ENCODE measurements at places on chromosomes 16 and 17.

- DNase-seq, result no peak
Observed at GRCh38 chr17:43671031-43671692, 9.4 kb upstream of the MEOX1 start.

DNA sequence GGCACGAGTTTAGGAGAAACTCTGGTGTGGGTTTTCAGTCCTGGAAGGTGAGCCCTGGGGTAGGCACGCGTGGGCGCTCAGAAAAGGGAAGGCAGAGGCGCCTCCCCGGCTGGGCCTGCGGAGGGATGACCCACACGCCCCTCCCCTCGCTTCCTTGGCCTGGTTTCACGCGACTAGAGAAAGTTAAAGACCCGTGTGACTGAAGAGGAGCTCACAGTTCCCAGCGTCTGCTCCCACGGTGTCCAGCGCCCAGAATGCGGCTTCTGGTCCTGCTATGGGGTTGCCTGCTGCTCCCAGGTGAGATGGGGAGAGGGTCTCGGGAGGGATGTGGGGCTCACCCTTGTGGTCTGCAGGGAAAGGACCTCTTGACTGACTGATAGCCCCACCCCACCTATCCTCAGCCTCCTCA lies at the start of gene CD300LG:
Gene CD300LG (plus strand): TSS at position 214 of the 409 bp plus-strand sequence. CDS start 41 bp downstream, at position 255.
- no peak for DNase-seq

DNA sequence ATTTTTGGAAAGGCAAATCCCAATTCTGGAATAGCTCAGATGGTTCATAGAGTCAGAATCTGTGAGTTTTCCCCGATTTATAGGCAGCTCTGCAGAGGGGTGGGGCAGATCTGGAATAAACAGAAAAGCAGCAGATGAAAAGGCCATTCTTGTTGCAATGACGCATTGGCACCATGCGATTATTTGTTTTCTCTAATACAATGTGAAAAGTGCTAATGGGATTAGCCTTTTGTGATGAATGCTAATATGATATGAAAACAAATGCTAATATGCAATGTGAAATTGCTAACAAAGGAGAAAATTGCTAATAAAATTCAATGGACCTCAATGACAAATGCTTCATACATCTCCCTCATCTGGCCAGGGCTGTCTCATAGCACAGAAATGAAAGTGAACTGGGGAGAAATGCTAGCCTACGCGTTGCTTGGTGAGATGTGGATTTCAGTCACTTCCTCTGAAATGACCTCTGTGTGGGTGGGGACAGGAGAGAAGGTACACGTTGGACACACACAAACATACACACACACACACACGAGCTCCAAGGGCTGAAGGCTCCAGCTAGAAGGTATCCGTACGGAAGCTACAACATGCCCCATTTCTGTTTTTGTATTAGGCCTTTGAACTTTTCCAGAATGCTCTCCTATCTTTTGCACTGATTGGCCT lies 394.5 kb downstream of the XYLT1 start:
- DNase-seq, result no peak

GRCh38 chr16:86122681-86123342 lies 223.8 kb downstream of the IRF8 start:
- DNase-seq, result no peak

DNA sequence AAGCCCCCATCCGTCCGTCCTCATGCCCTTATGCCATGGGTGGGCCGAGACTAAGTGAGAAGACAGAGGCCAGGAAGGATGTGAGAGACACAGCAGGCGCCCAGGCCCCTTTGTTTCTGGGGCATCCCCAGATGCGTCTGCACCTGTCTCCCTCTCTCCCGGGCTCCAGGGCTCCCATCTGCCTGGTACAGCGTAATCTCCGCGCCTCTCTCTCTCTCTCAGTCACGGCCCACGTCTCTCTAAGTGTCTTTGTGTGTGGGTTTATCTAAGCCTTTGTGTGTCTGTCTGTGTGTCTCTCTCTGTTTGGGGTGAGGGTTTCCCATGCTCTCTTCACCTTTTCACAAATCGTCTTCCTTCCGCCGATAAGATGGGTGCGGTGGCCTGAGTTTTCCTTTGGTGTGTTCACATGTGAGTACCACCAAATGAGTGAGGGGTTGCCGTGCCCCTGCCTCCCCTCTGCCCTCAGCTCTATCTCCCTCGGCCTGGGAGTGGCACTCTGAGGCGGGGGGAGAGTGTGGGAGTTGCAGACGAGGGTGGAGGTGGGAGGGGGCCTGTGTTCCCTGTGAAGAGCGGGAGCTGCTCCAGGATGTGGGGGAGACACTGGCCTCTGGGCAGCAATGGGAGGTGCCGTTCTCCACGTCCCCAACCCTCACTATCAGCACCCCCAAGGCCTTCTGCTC lies 25.8 kb upstream of the ABCC3 start:
- no peak for DNase-seq

GRCh38 chr17:40884708-40885512 lies at the start of gene KRT20:
TSS of gene KRT20 (minus strand) at chr17:40885242. CDS start at chr17:40885185, 57 bp downstream.
- no peak for DNase-seq

DNA sequence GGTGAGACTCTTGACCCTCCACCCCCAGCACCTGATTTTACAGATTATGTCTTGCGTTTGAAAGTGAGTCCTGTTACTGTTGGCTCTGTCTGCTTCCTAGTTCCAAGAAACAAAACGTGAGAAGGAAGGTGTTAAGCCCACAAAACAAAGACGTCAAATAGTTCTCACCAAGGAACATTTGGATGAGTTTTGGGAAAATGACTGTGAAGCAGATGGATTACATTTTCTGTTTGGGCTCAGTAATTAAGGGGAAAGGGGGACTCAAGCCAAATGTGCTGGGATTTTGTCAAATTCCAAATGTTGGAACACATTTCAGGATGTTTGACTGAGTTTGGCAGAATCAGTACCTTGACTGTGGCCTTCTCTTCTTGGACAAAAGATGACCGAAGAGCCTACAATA lies 71.2 kb downstream of the PCTP start:
- no peak for DNase-seq

DNA sequence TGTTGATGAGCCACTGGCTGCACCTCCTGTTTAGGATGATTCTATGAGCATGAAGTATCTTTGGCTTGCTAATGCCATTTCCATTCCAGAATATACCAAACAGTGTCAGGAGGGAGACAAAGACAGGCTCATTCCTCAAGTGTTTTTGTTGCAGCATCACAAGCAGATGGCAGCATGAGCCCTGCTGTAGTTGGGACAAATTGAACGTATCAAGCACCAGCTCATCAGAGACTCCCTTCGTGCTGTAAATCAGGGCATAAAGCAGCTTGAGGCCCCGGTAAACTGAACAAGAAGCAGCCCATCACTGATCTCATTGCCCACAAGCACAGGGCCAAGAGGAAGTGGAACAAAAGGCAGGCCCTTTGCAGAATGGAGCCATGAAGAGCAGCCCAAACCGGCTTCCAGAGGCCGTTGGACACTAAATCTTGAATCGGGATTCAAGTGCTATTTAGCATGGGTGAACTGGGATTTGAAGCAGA lies 45.9 kb upstream of the HS3ST3A1 start:
- no peak for DNase-seq

GRCh38 chr17:82228278-82228841 lies 482 bp upstream of the SLC16A3 start:
- peak; percentile 82 for DNase-seq

- DNase-seq, result no peak
Observed at GRCh38 chr16:27424772-27425498, 23.0 kb downstream of the IL21R start.

DNA sequence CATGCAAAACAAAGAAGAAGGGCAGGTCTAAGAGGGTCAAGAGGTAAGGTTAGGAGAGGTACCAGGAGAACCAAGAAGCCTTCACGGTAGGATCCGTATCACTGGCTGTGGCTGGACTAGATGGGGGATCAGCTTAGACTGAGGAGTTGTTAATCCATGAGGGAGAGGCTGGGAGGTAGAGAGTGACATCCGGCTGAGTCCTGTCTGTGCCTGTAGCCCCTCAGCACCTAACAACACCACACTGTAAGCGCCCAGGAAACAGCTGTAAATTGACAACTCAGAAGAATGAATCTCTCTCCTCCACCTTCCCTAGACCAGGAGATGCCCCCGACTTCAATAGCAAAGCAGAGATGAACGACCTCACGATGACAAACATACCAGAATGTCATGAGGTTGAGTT lies 199.4 kb upstream of the RPL38 start:
- no peak for DNase-seq

DNA sequence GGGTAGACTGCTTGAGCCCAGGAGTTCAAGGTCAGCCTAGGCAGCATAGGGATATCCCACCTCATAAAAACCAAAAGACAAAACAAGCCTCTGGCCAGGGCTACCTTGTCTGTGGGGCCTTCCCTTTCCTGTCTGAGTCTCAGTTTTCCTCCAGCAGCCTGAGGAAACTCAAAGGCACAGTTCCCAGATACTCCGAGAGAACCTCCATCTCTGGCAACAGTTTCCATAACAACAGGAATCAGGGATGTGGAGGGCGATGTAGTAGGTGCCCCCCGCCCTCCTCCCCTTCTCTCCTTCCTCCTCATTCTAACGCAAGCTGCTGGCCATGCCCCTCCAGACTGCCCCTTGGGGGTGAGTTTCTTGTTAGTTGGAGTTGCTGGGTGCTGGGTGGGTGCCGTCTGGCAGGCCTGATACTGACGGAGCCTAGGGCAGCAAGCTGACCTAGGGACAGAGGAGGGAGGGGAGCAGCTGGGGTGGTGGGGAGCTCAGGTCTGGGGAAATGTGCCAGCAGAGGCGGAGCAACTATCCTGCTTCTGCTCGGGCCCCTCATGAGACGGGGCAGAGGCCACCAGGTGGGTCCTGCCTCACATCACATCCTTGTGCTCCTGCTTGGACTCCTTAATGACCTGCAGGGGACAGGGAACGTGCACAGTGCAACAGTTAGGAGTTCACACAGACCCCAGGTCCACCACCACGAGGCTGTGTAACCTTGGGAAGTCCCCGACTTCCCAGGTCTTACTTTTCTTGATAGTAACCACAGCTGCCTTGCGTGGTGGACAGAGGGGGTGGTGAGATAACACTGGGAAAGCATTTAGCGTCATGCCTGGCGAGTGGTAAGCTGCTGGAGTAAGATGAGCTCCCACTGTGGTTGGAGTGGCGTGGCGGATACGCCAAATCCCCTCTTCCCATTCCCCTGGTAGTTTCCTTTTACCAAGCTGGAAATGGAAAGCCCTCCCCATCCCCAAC lies 7.8 kb upstream of the EFTUD2 start:
- DNase-seq, result no peak

- no peak for DNase-seq
Observed at GRCh38 chr16:4160658-4161430, 44.6 kb upstream of the ADCY9 start.

GRCh38 chr17:68972119-68972704 lies 17.0 kb upstream of the ABCA8 start:
- DNase-seq, result no peak

DNA sequence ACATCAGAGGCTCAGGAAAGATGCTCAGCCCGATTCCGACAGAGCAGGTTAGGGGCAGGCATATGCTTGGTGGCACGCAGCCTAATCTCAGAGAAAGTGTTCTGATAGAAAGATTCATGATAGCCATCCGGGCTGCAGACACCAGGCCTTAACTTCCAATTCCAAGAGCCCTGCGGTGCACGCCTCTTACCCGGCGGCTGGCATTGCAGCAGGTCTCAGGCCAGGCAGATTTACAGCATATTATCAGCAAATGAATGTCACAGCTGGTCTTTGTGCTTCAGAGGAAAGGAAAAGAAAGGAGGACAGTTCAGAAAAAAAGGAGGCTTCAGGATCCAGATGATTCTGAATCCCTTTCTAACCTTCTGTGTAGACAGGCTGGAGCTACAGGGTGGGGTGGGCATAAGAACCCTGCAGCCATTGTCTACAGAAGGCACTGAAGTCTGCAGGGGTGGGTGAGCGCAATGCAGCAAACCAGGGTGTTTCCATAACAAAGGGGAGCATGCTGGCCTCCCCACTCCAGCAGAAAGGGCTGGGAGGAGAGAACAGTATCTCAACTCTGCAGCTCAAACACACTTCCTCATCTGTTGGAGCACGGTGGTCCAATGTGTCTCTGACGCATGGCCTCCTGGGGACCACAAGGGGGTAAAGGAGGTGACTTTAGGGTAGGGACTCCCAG lies 277.4 kb upstream of the XYLT1 start:
- DNase-seq, result no peak

DNA sequence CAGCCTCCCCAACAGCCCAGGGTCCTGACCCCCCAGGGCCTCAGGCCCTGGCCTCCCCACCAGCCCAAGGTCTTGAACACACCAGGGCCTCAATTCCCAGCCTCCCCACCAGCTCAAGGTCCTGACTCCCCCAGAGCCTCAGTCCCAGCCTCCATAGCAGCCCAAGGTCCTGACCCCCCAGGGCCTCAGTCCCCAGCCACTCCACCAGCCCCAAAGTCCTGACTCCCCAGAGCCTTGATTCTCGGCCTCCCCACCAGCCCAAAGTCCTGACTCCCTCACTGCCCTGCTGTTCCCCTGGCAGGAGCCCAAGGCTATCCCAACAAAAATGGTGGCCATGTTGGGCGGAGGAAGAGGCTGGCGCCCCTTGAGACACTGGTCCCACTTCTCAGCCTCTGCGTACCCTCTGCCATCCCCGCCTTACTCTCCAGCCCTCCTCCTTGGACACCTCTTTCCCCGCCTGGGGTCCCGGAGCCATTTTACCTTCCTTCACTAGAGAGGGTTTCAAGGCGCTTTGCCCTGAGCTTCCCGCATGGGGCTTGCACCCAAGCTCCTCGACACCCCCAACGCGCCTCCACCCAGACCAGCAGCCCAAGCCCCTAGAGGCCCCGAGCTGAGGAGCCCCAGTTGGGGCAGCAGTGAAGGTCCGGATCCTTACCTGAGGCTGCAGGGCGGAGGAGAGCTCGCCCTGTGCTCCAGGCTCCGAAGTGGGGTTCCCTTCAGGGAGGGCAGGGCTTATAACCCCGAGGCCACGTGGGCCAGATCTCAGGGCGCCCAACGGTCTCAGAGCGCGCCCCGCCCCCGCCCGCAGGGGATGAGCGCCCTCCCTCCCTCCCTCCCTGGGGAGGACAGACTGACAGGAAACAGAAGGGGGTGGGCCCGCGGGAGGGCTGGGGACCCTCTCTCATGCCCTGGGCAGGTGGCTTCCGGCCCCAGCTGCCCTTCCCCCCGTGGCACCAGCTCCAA lies 3.5 kb upstream of the TSPOAP1 start:
- no peak for DNase-seq

- DNase-seq, result no peak
Observed at GRCh38 chr16:56303066-56303715, 111.9 kb downstream of the GNAO1 start.

- no peak for DNase-seq
Observed at GRCh38 chr16:54453871-54454270, 167.3 kb upstream of the IRX3 start.

GRCh38 chr17:77129568-77130301 lies 11.0 kb upstream of the SEC14L1 start:
- DNase-seq, result no peak

DNA sequence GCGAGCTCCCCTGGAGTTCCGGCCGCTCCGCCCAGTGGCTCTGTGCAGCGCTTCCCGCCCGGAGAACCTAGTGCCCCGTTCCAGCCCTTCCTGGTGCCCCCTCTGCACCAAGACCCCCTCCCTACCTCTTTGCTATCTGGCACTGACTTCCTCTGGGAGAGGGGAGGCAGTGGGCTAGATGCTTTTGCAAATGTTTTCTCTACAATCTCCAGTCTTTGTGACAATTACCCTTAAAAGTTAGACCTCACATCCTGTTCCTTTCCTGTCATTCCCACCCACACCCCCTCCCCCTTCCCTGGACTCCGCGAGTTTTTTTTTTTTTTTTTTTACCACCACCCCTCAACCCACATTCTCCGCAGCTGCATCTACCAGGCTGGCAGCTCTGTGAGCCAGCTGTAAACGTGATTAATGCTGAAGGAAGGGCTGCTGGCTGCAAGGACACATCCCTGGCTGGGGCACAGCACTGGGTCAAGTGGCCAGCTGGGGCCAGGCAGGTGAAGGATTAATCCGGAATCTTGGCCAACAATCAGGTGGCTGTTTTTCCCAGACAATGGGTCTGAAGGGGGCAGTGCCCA lies 101.5 kb downstream of the MGAT5B start:
- DNase-seq, result no peak

All from GM12891 (cell line).